ENCODE measurements at places on chromosomes 6 and 20.

DNA sequence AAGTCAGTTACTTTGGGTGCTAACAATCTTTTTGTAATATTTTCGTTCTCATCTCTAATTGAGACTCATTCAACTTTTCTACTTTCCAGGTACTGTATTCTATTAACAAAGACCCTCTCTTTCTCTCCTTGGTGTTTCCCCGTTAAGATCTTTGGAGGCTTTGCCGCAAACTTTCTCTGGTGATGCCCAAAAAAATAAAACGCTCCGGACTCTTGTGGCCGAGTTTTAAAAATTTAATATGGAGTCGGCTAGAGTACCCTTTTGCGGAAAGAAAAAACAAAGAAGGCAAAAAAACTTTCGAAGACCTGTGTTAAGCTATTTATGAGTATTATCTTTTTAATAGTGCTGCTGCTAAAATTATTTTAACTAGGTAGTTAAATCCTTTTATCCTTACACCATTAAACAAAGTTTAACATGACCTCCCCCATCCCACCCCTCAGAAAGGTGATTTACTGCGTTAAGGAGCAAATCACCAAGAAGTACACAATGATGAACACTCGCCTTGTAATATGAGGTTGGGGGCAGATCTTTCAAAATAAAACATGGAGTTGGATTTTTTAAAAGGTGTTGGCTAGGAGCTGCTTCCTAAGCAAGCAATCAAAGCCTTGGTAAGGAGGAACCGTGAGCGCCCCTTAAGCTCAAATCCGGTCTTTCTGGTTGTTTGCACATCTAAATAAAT, 10.0 kb downstream of the SIM1 start:
- DNase-seq, result no peak

DNA sequence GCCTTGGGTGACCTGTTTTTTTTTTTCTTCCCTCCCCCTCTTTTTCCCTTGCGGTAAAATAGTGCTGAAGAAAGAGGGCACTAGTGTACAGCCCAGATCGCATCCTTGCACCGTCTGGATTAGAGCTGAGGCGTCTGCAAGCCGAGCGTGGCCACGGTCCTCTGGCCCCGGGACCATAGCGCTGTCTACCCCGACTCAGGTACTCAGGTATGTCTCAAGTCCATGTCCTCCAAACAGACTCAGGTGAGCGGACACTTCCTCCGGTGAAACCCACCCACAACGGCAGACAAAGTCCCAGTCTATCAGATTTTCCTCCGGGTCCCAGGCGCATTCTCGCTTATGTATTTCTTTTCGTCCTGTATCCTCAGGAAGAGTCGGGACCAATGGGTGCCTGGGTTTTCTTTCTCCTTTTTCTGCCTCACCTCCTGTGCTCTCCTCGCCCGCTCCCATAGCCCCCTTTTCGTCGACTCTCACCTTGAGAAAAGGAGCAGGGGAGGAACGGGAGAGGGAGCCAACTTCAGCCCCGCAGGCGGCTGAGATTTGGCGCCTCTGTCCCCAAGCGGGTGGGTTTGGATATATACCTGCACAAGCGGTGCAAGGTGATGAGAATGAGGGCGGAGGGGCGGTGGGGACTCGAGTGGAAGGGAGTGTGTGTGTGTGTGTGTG, 1.1 kb upstream of the GRM1 start:
- no peak for DNase-seq

GRCh38 chr6:31836047-31836473, 8.5 kb downstream of the HSPA1B start:
- no peak for DNase-seq

DNA sequence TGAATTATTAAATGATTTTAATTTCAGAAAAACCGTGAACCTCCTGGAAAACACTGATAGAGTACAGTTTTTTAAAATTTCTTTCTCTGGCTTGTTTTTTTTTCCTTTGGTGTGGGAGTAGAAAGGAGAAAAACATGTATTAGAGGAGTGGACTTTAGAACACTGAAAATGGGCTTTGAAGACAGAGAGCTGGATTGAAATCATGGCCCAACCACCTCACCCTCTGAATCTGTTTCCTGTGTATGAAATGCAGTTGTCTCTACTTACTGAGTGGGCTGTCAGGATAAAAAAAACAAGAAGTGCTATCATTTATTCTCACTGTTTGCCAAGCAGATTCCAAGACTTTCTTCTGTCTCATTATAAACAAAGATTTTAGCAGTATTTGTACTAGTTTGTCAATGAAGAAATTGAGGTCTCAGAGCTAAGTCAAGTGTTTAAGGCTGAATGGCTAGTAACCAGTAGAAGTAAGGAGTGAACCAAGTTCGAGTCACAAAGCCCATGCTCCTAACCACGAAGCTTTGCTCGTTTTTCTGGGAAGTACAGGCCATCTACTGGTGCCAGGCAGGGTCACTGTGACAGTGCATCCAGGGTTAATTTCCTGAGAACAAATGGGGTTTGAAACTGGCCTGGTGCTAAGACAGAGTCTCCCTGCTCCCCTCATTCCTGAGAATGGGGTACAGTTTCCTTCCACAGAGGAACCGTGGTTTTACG, 256.4 kb downstream of the TMEM242 start:
- no peak for DNase-seq

GRCh38 chr6:48474136-48474535, 363.1 kb upstream of the PTCHD4 start:
- DNase-seq, result no peak

- DNase-seq, result no peak
These were observed 12.2 kb upstream of the TAAR9 start for GRCh38 chr6:132525866-132526265.

DNA sequence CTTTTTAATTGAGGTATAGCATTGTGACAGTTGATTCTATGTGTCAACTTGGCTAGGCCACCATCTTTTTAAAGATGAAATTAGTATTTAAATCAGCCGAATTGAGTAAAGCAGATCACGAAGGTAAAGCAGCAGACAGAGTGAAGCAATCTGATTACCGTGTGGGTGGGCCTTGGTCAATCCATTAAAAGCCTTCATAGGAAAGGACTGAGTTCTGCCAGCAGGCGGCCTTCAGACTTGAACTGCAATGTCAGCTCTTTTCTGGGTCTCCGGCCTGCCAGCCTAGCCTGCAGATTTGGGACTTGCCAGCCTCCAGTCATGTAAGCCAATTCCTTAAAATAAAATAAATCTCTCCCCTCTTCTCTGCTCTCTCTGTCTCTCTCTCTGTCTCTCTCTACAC, 22.4 kb upstream of the TGM2 start:
- DNase-seq, result no peak

DNA sequence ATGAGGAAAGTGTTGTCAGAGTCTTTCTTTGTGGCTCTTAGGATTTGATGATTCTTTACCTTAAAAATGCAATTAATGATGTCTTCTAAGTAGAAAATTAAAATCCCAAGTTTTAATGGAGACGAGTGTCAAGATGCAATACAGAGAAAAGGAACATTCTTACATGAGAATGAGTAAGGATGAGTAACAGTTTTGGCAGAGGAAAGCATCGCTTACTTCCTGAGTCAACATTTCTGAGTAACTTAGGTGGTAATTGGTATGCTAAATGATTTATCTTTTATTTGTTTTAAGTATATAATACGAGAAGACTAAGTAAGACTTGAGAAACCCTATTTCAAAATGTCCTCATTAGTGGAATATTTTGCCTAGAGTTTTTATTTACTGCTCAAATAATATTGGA, 101.3 kb downstream of the RTN4IP1 start:
- peak; percentile 44 for DNase-seq

- no peak for DNase-seq
These were observed 22.6 kb downstream of the MYH7B start for GRCh38 chr20:34978092-34978744.

GRCh38 chr6:47096211-47096895, 54.2 kb upstream of the ADGRF1 start:
- no peak for DNase-seq

GRCh38 chr6:41046084-41046483, 3.8 kb downstream of the TSPO2 start:
- no peak for DNase-seq

- DNase-seq, result no peak
These were observed 14.8 kb upstream of the FAM83C start for GRCh38 chr20:35306931-35307517.

DNA sequence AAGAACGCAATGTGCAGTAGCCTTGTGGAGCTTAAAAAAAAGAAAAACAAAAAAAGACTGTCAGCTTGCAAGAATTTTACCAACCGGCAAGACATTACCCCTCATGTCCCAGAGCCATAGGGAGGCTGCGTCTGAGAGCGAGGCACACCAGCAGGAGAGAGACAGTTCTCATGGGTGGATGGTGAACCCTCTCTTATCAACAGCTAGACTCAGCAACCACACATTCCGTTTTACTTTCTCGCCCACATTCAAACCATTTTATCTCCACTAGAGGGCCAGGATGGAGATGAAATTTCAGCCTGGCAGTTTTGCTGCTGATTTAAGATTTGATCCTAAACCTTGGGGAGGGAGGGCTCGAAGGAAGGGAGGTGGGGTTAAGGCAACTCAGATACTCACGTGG, 247.0 kb downstream of the ATXN1 start:
- no peak for DNase-seq

- no peak for DNase-seq
These were observed 88.5 kb downstream of the POPDC3 start for GRCh38 chr6:105091140-105091829.

DNA sequence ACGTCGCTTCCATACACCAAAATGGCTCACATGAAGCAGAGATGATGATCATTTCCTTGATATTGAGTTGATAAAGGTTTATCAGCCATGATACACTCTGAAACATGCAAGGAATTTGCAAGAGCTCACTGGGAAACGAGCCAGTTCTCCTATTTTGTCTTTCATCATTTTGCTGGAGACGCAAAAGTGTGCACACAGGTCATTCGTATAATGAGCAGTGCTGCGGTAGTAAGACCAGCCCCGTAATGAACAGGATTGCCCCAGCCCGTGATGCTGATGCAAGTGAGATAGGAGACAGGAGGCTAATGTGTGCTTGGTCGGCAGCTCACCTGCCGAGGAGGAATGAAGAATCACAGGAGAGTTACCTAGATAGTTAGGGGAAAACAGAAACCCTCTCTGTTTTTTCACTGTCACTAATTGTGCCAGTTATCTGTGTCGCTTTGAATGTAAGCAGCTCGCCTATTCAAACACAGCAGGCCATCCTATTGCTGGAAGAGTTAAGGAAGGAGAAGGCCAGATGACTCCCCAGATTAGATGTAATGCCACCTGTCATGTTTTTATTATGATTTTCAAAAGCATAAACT, 391.8 kb downstream of the SAMD5 start:
- DNase-seq, result no peak

DNA sequence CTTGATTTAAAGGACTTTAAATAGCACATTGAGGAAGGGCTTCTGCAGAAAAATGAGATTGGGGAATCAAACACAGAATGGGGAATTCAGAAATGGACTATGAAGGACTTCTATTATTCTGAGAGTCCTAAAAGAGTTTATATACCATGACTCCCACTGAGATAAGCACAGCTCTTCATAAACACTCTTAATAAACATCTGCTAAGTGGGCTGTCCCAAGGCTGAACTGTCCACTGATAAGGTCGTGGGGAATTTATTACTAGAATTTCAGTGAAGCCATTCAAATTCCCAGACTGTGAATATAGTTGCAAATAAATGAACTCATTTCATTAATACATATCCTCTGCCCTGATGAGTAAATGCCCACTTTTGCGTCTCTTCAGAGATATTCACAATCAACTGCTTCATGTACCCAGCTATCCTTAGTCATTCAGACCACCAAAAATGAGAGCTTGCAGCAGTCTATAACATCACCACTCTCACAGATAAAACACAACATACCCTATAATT, 468.2 kb upstream of the RUNX2 start:
- DNase-seq, result no peak

- DNase-seq, result no peak
These were observed 42.5 kb downstream of the PIGU start for GRCh38 chr20:34634392-34634791.

DNA sequence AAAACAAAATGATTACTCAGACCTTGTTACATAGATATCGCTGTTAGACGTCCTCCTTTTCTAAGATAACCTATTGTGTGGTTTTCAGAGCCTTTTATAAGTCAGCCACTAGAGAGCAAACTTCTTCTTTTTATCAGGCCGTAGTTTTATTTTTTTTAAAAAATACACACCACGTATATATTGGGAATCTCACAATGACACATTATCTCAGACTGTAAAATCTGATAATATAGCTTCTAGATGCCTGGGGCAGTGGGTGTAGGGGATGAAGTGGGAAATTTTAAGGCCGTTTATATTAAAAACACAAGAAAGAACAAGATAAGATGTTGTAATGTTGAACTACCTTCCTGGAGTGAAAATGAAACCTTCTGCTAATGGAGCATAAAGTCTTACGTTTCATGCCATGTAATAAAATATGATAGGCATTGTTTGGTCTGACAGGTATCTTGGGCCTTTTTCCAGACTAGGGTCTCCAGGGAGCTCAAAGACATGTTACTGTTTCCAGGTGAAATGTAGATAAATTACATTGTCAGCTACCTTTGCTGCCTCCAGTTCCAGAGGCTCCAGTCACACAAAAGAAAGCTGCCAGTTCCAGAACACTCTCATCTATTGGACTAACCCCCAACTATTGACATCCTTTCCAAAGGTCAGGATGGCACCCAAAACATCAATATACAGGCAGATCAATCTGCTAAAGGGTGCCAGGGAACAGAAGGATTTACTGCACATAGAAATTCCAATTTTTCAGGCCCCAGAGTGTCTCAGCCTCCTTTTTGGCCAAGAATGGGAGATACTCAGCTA, 130.2 kb upstream of the AKIRIN2 start:
- DNase-seq, result no peak

GRCh38 chr6:43781941-43782704, 12.1 kb downstream of the VEGFA start:
- no peak for DNase-seq

DNA sequence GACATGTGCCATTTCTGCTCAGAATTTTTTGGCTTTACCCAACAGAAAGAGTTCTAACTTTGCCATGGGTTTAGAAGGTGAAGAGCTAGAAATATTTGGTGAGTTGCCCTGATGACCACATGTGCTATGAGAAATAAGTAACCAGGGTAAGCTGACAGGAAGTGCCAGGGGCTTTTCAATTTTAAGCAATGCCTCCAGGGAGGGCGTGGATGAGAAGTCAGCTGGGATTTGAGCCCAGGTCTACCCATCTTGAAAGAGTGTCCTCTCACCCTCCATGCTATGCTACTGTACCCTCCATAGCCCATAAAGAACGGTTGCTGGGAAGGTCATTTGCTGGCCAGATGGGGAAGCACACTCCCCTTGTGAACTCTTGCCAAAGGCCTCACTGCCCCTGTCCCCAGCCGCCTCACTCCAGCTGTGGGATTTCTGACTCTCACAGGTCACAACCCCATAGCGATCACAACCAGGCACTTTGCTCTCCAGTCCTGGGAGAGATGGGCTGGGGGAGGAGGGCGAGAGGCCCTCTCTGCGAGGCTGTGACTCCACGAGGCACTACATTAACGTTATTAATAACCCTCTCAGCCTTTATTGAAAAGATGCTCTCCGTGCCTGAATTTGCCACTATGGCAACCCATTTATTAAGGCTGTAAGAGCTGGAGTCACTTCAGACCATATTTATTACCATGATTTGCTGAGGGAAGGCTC, 291.1 kb downstream of the DHX35 start:
- DNase-seq, result no peak

GRCh38 chr6:1217396-1217795, 94.5 kb upstream of the FOXQ1 start:
- DNase-seq, result no peak

Measured in CD14-positive monocyte (primary cell).